ENCODE measurements at places on chromosomes 7 and 10. TPM values are rescaled to one million over a fixed set of nuclear protein-coding genes. Genes with fewer than 3 reads are reported as not detected.

The IPMK gene
- 2.3 TPM for polyA plus RNA-seq

The IKZF1 gene
- 0.42 TPM for polyA plus RNA-seq

The PURB gene
- polyA plus RNA-seq, result 13.5 TPM

The SMKR1 gene
- 9.1 TPM for polyA plus RNA-seq

The PKD1L1 gene
- not detected for polyA plus RNA-seq

The FXYD4 gene
- 3.4 TPM for polyA plus RNA-seq

GRCh38 chr7:100860702-100861615 lies 6.2 kb upstream of the TRIP6 start:
- DNase-seq, result no peak

GRCh38 chr10:30343962-30344361 lies 5.1 kb downstream of the MTPAP start:
- no peak for DNase-seq

DNA sequence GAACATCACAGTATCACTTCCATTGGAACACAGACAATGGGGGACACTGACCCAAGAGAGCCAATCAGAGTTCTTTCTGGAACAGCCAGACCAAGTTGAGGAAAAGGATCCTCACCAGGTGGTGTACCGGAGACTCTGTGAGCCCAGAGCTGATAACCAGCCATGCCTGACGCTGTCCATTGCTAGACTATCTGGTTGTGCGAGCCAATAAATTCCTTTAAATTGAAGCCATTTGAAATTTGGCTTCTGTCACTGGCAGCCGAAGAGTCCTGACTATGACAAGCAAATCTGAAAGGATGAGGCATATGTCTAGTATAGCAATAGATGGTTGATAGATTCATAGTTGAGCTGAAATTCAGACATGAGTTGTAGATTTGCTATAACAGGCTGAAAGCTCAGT lies 3.1 kb upstream of the LHPP start:
- no peak for DNase-seq

- no peak for DNase-seq
These were observed 14.1 kb downstream of the PDZD8 start for GRCh38 chr10:117360994-117361667.

DNA sequence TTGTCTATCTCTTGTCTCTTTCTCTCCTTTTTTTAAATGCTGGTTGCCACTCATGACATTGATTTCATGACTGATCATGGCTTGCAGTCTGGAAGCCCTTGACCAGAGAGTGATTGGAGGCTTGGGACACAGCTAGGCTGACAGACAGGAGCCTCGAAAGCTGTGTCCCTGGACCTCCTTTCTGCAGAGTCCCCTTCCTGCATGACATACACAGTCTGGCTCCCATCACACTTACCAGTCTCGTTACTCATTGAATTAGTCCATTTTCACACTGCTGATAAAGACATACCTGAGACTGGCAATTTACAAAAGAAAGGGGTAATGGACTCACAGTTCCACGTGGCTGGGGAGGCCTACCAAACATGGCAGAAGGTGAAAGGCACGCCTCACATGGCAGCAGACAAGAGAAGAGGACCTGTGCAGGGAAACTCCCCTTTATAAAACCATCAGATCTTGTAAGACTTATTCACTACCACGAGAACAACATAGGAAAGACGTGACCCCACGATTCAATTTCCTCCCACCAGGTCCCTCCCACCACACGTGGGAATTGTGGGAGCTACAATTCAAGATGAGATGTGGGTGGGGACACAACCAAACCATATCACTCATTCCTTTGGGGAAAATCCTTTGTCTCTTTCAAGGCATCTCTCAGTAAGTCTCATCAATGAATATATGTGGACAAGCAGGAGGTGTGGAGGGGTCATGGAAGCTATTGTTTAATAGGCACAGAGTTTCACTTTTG lies 102.3 kb downstream of the TBXAS1 start:
- no peak for DNase-seq

DNA sequence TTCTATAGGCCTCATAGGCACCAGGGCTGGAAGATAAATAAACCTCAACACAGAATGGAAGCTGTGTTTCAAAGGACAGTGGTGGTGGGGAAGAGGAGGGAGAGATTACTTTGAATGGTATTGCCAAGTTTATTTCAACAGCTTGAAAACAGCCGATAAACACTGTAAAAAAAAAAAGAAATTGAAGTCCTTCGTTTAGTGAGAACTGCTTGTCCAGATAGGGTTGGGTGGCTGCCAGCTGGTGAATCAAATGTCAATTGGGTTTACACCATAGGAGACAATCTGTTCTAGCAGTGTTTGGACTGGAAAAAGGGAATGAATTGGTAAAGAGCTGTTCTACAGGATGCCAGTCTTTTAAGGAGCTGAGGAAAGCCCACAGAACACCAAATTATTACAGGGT lies 254.8 kb downstream of the PHF14 start:
- peak; percentile 90 for DNase-seq

GRCh38 chr7:95204618-95205017 lies 119.7 kb downstream of the PON1 start:
- no peak for DNase-seq

Measured in brain (organoid and tissue), 16 donors.